ENCODE measurements at places on chromosomes 4 and X. TPM values are rescaled to one million over a fixed set of nuclear protein-coding genes. Genes with fewer than 3 reads are reported as not detected.

Gene ADH1A
- 0.66 TPM for total RNA-seq

GRCh38 chr4:83212041-83212851 lies 72.4 kb downstream of the COQ2 start:
- H3K4me1 ChIP-seq: no peaks in the 10 kb centered on the region
- DNase-seq: no peak
- no peaks in the 10 kb centered on the region for H3K27me3 ChIP-seq
- H3K36me3 ChIP-seq: no peaks in the 10 kb centered on the region

DNA sequence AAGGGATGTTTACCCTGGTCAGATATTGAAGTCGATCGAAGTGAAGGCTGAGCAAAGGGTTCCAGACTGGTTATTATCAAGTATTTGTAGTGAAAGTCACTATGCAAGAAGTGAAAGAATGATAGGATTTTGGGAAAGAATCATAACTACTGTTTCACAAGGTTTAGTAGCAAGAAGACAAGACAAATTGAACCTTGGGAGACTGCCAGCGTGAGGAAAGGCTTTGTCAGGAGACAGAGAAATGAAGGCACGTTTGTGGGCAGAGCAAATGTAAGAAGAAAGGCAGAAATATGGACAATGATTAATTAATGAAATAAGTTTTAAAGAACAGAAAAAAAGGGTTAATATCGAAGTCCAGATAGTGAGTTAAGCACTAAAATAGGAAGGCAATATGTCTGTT lies 456.8 kb downstream of the TRIML1 start:
- no peak overlapping the region for H3K27ac ChIP-seq
- no peaks in the 10 kb centered on the region for H3K4me1 ChIP-seq
- no peak for DNase-seq
- H3K36me3 ChIP-seq: no peaks in the 10 kb centered on the region

- DNase-seq: no peak
- H3K27ac ChIP-seq: no peak overlapping the region
- H3K4me3 ChIP-seq: no peak overlapping the region
- H3K36me3 ChIP-seq: no peaks in the 10 kb centered on the region
- H3K27me3 ChIP-seq: no peaks in the 10 kb centered on the region
Observed at GRCh38 chr4:113582737-113583136, 178.8 kb downstream of the CAMK2D start.

DNA sequence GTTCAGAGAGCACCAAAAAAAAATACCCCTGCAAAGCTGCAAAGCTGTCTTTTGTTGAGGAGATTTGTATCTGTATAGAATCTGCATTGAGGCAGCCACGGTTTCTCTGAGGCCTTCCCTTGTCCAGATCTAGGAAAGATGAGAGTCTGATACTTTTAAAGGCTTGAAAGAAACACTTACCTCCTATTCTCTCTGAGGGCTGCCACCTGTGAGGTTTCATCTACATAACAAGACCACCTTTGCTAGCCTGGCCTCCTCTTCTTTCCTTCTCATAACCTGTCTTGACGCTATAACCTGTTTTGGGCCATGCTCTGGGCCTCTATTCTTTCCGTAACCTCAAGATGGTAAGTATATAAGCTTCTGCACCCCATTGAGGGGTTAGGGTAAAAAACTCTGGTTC lies 779.6 kb upstream of the HTR2C start:
- no peaks in the 10 kb centered on the region for H3K27me3 ChIP-seq
- DNase-seq: no peak

- no peak overlapping the region for H3K4me3 ChIP-seq
- peak overlapping the region; percentile 27 for H3K27ac ChIP-seq
- DNase-seq: no peak
- no peaks in the 10 kb centered on the region for H3K36me3 ChIP-seq
- no peaks in the 10 kb centered on the region for H3K27me3 ChIP-seq
Observed at GRCh38 chr4:123672987-123673386, 276.4 kb downstream of the SPRY1 start.

DNA sequence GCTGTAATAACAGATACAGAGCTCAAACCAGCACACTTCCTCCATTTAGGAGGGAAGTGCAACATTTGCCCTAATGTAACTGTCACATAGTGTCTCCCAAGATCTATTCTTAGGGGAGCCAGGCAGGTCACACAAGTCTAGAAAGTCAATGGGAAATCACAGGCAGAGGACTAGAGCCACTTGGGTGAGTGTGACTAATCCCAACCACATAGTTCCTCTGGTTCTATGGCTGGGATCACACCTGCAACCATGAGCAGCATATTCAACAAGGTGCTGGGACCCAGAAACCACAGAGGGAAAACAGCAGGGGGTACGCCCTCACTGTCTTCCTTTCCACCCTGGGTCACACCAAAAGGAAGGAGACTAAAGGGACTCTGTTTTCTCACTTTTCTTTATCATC lies 66.8 kb upstream of the TACR3 start:
- H3K27ac ChIP-seq: no peak overlapping the region
- H3K27me3 ChIP-seq: no peaks in the 10 kb centered on the region
- DNase-seq: no peak
- no peaks in the 10 kb centered on the region for H3K4me1 ChIP-seq

Gene PNMA6F
- total RNA-seq: not detected

DNA sequence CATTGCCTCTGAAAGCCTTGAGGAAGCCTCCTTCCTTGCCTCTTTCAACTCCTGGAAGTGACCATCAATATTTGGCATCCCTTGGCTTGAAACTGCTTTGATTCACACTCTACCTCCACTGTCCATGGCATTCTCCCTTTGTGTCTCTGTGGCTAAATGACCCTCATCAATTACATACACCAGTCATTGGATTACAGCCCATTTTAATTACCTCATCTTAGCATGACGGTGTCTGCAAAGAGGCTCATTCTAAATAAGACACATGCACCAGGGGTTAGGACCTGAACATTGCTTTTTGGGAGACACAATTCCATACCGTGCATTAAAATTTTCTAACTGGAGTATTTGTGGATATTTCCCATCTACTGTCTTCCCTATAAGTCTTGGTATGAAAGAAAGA lies 60.7 kb upstream of the FAM9A start:
- H3K27ac ChIP-seq: no peak overlapping the region
- H3K4me1 ChIP-seq: no peaks in the 10 kb centered on the region
- no peak overlapping the region for H3K4me3 ChIP-seq
- H3K36me3 ChIP-seq: no peaks in the 10 kb centered on the region

DNA sequence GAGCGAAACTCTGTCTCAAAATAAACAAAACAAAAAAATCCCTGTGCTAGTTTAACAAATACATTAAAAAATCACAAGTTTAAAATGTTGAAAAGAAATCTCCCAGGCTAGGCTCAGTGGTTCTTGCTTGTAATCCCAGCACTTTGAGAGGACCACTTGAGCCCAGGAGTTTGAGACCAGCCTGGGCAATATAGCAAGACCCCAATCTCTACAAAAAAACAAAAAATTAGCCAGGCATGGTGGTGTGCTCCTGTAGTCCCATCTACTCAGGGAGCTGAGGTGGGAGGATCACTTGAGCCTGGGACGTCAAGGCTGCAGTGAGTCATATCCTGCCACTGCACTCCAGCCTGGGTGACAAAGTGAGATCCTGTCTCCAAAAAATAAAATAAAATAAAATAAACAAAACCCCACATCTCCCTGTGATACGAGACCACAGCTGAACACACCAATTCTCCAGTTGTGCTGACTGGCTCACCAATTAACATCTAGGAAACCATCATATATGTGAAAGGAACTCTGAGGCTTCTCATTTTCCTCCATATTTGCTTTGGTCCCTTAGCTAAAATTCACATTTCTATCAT lies 7.3 kb downstream of the RPS4X start:
- peak overlapping the region; percentile 20 for H3K27ac ChIP-seq
- no peak for DNase-seq
- no peaks in the 10 kb centered on the region for H3K27me3 ChIP-seq
- no peaks in the 10 kb centered on the region for H3K36me3 ChIP-seq
- H3K4me1 ChIP-seq: no peaks in the 10 kb centered on the region

DNA sequence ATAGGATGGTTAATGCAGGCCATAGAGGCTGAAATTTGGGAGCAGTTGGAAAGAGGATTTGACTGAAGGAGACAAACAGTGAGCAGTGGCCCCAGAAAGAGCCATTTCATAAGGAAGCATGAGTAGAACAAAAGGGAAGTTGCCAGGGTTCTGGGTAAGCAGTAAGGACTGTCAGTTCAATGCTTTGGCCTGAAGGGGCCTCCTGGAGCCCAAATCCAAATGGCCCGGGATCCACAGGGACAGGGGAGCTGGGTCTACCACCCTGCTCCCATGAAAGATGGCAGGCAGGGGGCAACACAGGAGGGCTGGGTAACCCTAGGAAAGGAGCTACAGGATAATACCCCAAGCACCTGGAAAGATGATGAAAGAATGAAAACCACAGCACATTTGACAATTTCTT lies 4.1 kb upstream of the INTS6L start:
- H3K4me3 ChIP-seq: no peak overlapping the region
- H3K27ac ChIP-seq: no peak overlapping the region
- H3K36me3 ChIP-seq: no peaks in the 10 kb centered on the region
- no peaks in the 10 kb centered on the region for H3K4me1 ChIP-seq
- no peaks in the 10 kb centered on the region for H3K27me3 ChIP-seq

DNA sequence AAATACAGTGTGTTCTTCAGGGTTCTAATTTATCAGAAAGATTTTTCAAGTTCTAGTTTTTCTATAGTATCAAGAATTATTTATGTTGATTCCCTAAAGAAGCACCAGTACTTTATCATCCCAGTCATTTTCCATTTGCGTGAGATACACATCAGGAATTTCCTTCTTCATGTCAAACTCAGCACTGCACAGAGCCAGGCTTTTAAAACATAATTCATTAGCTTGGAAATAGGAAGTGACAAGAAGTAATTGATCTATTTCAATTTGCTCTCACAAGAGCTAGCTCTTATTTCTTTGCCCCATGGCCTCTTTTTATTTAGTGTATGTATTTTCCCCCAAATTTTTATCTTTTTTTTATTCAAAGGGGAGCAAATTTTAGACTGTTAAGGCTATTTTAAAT lies 13.0 kb upstream of the SLC10A4 start:
- no peak overlapping the region for H3K27ac ChIP-seq
- H3K4me3 ChIP-seq: no peak overlapping the region
- no peak for DNase-seq
- no peaks in the 10 kb centered on the region for H3K27me3 ChIP-seq

Gene ZCCHC12
- not detected for total RNA-seq

GRCh38 chr4:187715466-187715865 lies 280.1 kb upstream of the ZFP42 start:
- no peak overlapping the region for H3K27ac ChIP-seq
- no peaks in the 10 kb centered on the region for H3K36me3 ChIP-seq
- no peak for DNase-seq
- no peak overlapping the region for H3K4me3 ChIP-seq
- no peaks in the 10 kb centered on the region for H3K4me1 ChIP-seq
- no peaks in the 10 kb centered on the region for H3K27me3 ChIP-seq

DNA sequence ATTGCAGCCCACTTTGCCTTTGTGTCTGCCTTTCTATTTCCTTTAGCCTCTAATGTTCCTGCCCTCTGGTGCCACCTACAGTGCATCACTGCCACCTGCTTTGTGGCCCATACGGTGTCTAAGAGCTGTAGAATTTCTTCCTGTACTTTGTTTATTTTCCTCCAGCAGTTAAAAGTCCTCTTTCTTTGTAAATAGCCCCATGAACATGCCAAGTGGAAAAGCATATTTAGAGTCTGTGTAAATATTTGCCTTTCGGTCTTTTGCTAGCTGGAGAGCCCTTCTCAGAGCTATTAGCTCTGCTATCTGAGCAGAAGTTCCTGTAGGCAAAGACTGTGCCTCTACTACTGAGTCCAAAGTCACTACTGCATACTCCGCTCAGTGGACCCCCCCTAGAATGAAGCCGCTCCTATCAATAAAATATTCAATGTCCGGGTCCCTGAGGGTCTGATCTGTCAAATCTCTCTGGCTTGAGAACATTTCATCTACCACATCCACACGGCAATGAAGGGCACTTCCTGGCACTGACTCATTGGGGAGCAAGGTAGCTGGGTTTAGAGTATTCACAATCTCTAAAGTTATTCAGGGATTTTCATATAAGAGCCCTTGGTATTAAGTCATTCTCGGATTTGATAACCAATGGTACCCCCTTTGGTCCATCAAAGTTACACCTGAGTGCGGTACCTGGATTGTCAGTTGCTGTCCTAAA lies 36.3 kb downstream of the SULT1E1 start:
- H3K36me3 ChIP-seq: no peaks in the 10 kb centered on the region
- no peak overlapping the region for H3K4me3 ChIP-seq
- no peaks in the 10 kb centered on the region for H3K27me3 ChIP-seq
- H3K4me1 ChIP-seq: no peaks in the 10 kb centered on the region
- no peak overlapping the region for H3K27ac ChIP-seq

- no peaks in the 10 kb centered on the region for H3K27me3 ChIP-seq
- H3K4me1 ChIP-seq: no peaks in the 10 kb centered on the region
- H3K36me3 ChIP-seq: no peaks in the 10 kb centered on the region
- H3K27ac ChIP-seq: no peak within 1 kb of the TSS
- peak within 1 kb of the TSS; percentile 15 for H3K4me3 ChIP-seq
- DNase-seq: no peak
Observed at GRCh38 chrX:15500497-15500966, at the start of gene BMX. TSS of gene BMX (plus strand) at chrX:15500807. CDS start at chrX:15508354, 7,547 bp downstream.

DNA sequence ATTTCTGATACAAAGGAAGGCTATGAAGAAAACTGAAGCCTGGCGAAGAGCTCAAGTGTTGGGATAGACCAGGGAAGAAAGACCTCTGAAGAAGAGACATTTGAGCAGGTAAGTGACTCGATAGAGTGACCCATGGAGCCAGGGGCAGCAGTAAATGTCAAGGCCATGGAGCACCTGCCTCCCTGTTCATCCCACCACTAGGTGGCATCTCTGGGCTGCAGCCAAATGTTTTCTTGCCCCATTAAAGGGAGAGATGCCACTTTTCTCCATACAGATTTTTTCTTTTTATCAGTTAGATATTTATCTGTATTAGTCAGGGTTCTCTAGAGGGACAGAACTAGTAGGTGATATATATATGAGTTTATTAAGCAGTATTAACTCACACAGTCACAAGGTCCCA lies 4.9 kb upstream of the ZNF81 start:
- no peak for DNase-seq
- H3K4me1 ChIP-seq: no peaks in the 10 kb centered on the region
- no peak overlapping the region for H3K27ac ChIP-seq
- H3K36me3 ChIP-seq: no peaks in the 10 kb centered on the region
- peaks cover 12% of the 10 kb centered on the region for H3K27me3 ChIP-seq
- H3K4me3 ChIP-seq: no peak overlapping the region

Gene HSD17B13
- total RNA-seq: 1.6 TPM

- peak overlapping the region; percentile 93 for H3K27ac ChIP-seq
- H3K36me3 ChIP-seq: no peaks in the 10 kb centered on the region
- peak overlapping the region; percentile 95 for H3K4me3 ChIP-seq
- no peaks in the 10 kb centered on the region for H3K4me1 ChIP-seq
- DNase-seq: no peak
Observed at GRCh38 chr4:336893-337142, 796 bp upstream of the ZNF141 start.

Gene TLR3
- 13.9 TPM for total RNA-seq

Gene ASIC5
- not detected for total RNA-seq

Data from breast epithelium (tissue), 4 donors.